T follicular helper cell (primary cell): ENCODE measurements at places on chromosomes 6 and 20.

DNA sequence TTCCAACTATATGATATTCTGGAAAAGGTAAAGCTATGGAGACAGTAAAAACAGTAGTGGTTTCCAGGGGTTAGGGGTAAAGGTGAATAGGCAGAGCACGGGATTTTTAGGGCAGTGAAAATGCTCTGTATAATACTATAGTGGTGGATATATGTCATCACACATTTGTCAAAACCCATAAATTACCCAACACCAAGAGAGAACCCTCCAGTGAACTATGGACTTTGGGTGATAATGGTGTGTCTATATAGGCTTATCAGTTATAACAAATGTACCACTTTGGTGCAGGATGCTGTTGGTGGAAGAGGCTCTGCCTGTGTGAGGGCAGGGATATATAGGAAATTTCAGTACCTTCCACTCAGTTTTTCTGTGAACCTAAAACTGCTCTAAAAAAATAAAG, 149.9 kb downstream of the GPX5 start:
- DNase-seq: no peak

GRCh38 chr20:9211016-9211760, 142.3 kb downstream of the PLCB4 start:
- DNase-seq: no peak

- DNase-seq: no peak
Measured at GRCh38 chr20:46139266-46139889, 21.3 kb downstream of the CD40 start.

DNA sequence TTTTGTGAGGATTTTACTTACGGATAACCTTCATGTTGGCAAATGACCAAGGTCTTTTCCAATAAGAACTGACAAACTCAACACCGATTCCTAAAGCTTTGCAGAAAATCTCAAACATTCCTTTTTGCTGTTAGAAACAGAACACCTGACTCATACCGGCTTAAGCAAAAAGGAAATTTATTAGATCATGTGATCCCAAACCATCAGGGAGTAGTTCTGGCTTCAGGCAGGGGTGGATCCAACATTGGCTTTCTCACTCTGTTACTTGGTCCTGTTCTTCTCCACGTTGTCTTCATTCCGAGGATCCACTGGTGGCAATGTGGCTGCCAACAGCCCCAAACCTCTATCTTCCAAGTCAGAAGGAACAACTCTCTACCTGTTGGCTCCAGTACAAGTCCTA, 95.9 kb upstream of the PMEPA1 start:
- no peak for DNase-seq

GRCh38 chr6:131163886-131164285, 28.6 kb downstream of the AKAP7 start:
- no peak for DNase-seq

- no peak for DNase-seq
Measured at GRCh38 chr6:166318649-166319600, 10.7 kb upstream of the PRR18 start.

GRCh38 chr20:59673998-59674445, 69.7 kb downstream of the PHACTR3 start:
- DNase-seq: no peak

DNA sequence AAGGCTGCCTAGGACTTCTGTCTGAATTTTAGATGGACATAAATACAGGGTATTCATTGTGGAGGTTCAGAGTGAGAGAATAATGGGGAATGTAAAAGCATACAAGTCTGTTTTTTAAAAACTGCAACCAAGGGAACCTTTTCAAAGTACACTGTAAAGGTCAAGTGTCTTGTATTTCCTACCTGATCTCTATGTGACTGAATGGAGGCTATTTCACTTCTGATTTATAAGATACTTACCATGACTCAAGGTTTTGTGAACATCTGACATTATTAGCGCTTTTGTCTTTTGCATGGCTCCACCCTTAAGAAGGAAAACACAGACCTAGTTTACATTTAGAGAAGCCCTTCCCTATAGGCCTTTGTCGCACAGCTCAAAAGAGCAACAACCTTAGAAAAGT, 126.5 kb downstream of the ZFAND3 start:
- DNase-seq: no peak

GRCh38 chr6:110530671-110531070, 54.3 kb upstream of the SLC22A16 start:
- DNase-seq: no peak

- no peak for DNase-seq
Measured at GRCh38 chr6:19995575-19996257, 158.5 kb downstream of the ID4 start.
